ENCODE measurements at places on chromosomes 12 and 14.

GRCh38 chr12:103908246-103908541, 22.0 kb upstream of the HSP90B1 start:
- no peak overlapping the region for H3K4me3 ChIP-seq
- peaks cover 7% of the 10 kb centered on the region for H3K4me1 ChIP-seq
- H3K36me3 ChIP-seq = peaks cover 3% of the 10 kb centered on the region

DNA sequence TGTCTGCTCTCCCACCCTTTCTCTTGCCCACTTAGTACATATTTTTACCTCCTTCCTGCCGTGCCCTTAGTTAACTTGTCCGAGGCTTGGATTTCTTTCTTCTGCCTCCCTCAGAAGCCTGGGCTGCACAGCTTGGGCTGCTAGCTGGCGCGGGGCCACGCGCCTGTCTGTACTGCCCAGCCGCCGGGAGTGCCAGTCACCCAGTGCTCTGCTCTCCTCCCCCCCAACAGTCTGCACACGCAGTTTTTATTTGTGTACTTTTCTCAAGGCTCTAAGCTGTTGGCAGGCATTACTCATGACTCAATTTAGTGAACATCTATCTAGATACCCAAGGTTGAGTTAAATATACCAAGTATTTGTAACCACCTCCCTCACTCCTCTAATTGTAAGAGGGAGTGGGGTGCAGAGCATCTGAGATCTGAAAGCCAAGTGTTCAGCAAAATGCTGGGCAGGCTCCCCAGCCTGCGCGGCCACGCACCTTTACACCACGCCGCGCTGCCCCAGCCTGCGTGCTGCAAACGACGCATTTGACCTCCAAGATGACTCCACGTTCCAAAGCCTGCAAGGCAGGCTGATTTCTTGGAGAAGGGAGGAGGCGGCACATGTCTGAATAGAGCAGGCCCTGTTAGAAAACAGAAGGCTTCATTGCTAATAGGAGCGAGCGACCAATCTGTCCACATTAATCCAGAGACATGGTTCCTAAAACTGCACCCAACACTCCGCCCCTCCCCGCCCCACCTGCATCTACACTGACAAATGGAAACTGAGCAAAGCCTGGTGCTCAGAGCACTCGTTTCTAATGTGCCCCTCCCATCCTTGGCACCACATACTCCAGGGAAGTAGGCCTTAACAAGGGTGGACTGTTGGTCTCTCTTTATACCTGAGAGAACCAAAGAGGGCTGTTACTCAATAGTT, 18.2 kb upstream of the CACNA2D4 start:
- H3K4me1 ChIP-seq = peaks cover 4% of the 10 kb centered on the region
- H3K4me3 ChIP-seq = no peak overlapping the region
- H3K36me3 ChIP-seq = peaks cover 9% of the 10 kb centered on the region
- no peaks in the 10 kb centered on the region for H3K27me3 ChIP-seq

GRCh38 chr12:131805421-131805820, 22.8 kb upstream of the MMP17 start:
- H3K27ac ChIP-seq = no peak overlapping the region
- no peaks in the 10 kb centered on the region for H3K27me3 ChIP-seq
- H3K4me3 ChIP-seq = no peak overlapping the region
- H3K4me1 ChIP-seq = no peaks in the 10 kb centered on the region
- peaks cover 9% of the 10 kb centered on the region for H3K36me3 ChIP-seq
- no peak for DNase-seq

GRCh38 chr12:98733667-98734350, 88.7 kb downstream of the APAF1 start:
- no peaks in the 10 kb centered on the region for H3K27me3 ChIP-seq
- H3K4me3 ChIP-seq = no peak overlapping the region
- H3K4me1 ChIP-seq = peaks cover 4% of the 10 kb centered on the region
- DNase-seq = no peak
- no peak overlapping the region for H3K27ac ChIP-seq

- H3K36me3 ChIP-seq = no peaks in the 10 kb centered on the region
- DNase-seq = no peak
- no peak overlapping the region for H3K4me3 ChIP-seq
These were observed 28.9 kb upstream of the LTA4H start for GRCh38 chr12:96064271-96064670.

DNA sequence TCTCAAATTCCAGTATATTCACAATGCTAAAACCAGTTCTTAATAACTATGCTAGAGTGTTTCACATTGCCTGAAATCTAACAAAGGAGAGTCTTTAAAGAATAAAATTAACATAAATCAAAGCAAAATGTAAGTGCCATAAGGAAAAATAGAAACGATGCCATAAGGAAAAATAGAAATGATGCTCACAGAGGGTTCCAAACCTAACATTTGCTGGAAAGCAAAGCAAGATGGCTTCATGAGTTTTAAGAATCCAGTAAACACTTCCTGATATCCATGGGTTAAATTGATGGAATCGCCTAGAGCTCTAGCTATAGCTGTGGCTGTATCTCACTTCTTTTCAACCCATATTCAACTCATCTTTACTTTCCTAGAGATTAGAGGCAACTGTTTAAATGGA, 63.9 kb downstream of the GPR68 start:
- no peak overlapping the region for H3K4me3 ChIP-seq
- peaks cover 33% of the 10 kb centered on the region for H3K36me3 ChIP-seq
- H3K27me3 ChIP-seq = no peaks in the 10 kb centered on the region
- H3K4me1 ChIP-seq = peaks cover 10% of the 10 kb centered on the region
- H3K27ac ChIP-seq = no peak overlapping the region

GRCh38 chr12:71128191-71128788, 29.5 kb downstream of the TSPAN8 start:
- no peaks in the 10 kb centered on the region for H3K4me1 ChIP-seq
- no peaks in the 10 kb centered on the region for H3K36me3 ChIP-seq
- H3K27ac ChIP-seq = no peak overlapping the region
- DNase-seq = no peak
- H3K27me3 ChIP-seq = no peaks in the 10 kb centered on the region

DNA sequence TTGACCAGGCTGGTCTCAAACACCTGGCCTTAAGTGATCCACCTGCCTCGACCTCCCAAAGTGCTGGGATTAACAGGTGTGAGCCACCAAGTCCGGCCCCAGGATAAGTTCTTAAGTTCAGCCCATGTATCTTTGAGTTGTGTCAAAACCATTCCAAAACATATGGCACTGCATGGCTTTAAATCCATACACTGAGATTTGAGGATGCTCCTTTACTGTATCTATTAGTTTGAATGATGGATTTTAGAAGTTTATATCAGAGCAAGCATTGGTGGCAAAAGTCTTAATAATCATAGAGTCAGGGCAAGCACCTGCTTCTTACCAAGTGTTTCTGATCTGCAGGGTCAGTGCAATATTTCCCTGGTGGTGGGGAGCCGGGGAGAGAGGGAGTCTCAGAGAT, 6.1 kb downstream of the KRT6B start:
- peaks cover 6% of the 10 kb centered on the region for H3K4me1 ChIP-seq
- DNase-seq = no peak
- H3K27ac ChIP-seq = no peak overlapping the region
- H3K4me3 ChIP-seq = no peak overlapping the region
- H3K36me3 ChIP-seq = peaks cover 4% of the 10 kb centered on the region

DNA sequence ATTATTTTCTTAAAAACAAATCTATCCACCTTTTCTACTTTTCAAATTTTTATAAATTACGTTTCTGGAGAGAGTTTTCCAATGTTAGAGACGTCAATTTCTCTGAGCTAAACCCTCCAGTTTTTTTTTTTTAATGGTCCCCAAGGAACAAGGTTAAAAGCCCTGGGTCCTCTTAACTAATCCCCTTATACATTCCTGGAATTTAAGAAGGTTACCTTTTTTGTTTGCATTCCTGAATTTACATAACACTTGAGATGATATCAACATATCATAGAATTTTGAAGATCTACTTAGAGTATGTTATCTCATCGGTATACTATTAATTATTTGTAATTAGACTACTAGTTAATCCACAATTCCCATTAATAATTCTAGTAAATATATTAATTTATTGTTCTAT, 662.2 kb upstream of the LRFN5 start:
- no peaks in the 10 kb centered on the region for H3K27me3 ChIP-seq
- H3K4me1 ChIP-seq = no peaks in the 10 kb centered on the region
- no peaks in the 10 kb centered on the region for H3K36me3 ChIP-seq
- DNase-seq = no peak
- H3K4me3 ChIP-seq = no peak overlapping the region

- H3K27me3 ChIP-seq = peaks cover 64% of the 10 kb centered on the region
- no peak for DNase-seq
- H3K27ac ChIP-seq = no peak overlapping the region
- H3K36me3 ChIP-seq = peaks cover 3% of the 10 kb centered on the region
- H3K4me1 ChIP-seq = no peaks in the 10 kb centered on the region
These were observed 180.9 kb upstream of the RTL1 start for GRCh38 chr14:101084436-101084826.

- peaks cover 10% of the 10 kb centered on the region for H3K36me3 ChIP-seq
- H3K4me3 ChIP-seq = peak overlapping the region; percentile 64
- H3K4me1 ChIP-seq = peaks cover 38% of the 10 kb centered on the region
- no peaks in the 10 kb centered on the region for H3K27me3 ChIP-seq
These were observed 39.6 kb downstream of the CMKLR1 start for GRCh38 chr12:108299516-108299915.

DNA sequence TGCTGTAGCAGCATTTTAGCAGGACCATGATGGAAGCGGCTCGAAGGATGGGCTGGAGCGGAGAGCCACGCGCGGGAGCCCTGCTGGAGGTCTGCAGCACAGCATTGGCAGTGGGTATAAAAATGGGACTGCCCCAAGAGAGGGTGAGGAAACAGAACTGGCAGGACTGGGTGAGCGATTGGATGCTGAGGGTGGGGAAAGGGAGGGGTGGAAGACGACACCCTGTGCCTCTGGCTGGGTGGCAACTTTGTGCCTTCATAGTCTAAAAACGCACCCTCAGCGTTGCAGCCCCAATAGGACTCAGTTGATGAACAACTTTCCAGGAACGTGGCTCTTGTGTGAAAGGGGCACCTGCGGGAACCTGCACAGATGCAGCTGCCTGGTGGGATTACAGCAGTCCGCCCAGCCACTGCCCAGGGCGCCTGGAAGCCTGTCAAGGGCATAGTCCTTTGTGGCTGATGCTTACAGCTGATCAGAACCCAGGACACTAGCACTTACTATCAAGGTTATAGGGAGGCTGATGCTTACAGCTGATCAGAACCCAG, 73.0 kb downstream of the NINJ2 start:
- no peak overlapping the region for H3K27ac ChIP-seq
- H3K4me3 ChIP-seq = no peak overlapping the region
- no peaks in the 10 kb centered on the region for H3K36me3 ChIP-seq

GRCh38 chr12:104725610-104726009, 232.5 kb downstream of the SLC41A2 start:
- H3K36me3 ChIP-seq = peaks cover 28% of the 10 kb centered on the region
- H3K27ac ChIP-seq = no peak overlapping the region
- peaks cover 75% of the 10 kb centered on the region for H3K4me1 ChIP-seq
- H3K4me3 ChIP-seq = no peak overlapping the region
- no peaks in the 10 kb centered on the region for H3K27me3 ChIP-seq

DNA sequence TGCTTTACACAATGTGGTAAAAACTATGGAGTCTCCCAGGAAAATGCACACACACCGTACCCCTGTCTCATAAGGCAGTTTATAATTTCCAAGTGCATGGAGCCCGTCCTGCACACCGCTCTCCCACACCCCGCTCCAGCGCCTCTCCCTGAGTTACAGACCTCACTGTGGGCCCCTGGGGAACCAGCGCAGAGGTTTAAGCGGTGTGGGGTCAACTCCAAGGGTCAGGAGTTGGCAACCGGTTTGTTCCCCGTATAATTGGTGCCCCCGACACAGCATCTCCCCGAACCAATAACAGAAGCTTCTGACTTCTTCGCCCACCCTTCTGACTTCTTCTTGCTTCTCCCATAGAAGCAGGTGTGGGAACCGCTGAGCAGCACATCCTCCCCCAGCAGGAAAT, 58.4 kb upstream of the DDX11 start:
- no peak overlapping the region for H3K4me3 ChIP-seq
- no peak for DNase-seq
- no peaks in the 10 kb centered on the region for H3K4me1 ChIP-seq
- peaks cover 55% of the 10 kb centered on the region for H3K27me3 ChIP-seq

GRCh38 chr12:2957816-2958431, 1.3 kb upstream of the TEAD4 start:
- H3K4me3 ChIP-seq = peak overlapping the region; percentile 73
- peaks cover 58% of the 10 kb centered on the region for H3K27me3 ChIP-seq
- no peak overlapping the region for H3K27ac ChIP-seq
- peaks cover 15% of the 10 kb centered on the region for H3K4me1 ChIP-seq
- no peaks in the 10 kb centered on the region for H3K36me3 ChIP-seq

DNA sequence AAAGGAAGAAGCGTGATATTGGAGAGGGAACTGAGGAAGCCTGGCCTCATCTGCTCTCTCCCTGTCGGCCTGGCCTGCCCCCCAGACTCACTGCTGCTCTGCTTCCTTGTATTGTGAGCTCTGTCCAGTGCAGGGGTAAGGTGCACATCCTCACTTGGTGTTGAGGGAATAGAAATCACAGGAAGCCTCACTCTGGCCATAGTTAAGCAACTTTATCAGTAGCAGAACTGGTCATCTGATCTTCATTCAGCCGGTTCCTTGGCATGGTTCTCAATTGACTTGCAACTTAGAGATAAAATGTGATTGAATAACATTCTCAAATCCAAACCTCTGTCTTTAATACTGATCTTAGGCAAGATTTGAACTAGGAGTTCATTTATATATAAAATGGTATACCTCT, 11.5 kb upstream of the CCDC175 start:
- H3K27ac ChIP-seq = no peak overlapping the region
- no peaks in the 10 kb centered on the region for H3K36me3 ChIP-seq
- DNase-seq = no peak
- peaks cover 6% of the 10 kb centered on the region for H3K27me3 ChIP-seq
- no peak overlapping the region for H3K4me3 ChIP-seq

DNA sequence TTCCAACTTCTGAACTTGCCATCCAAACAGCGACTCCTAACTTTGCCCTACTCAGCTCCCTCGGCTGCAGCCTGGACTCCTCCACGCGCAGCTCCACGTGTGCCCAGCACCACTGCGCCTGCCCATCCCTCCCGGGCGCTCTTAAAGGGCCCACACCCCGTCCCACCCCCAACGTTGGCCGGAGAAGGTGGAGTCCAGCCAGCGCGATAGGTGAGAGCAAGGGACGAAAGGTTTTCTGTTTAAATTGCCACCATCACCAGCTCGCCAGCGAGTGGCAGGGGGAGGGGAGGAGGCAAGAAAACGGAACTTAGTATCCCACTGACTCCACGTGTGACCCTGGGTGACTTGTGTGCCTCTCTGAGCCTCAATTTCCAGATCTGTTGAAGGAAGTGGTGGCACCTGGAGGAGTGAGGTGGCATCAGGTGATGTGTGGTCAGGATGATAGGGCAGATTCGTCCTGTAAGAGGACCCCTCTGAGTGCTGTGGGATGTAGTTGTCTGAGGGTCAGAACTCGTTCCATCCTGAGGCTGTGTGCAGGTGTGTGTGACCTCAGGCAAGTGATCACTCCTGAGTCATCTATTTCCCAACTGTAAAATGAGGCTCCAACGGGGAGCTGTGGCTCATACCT, 59.7 kb downstream of the TRPV4 start:
- no peak for DNase-seq
- H3K27me3 ChIP-seq = no peaks in the 10 kb centered on the region

GRCh38 chr12:97324471-97324870, 138.1 kb upstream of the RMST start:
- H3K4me3 ChIP-seq = no peak overlapping the region
- no peak for DNase-seq
- peaks cover 65% of the 10 kb centered on the region for H3K27me3 ChIP-seq
- H3K4me1 ChIP-seq = no peaks in the 10 kb centered on the region
- H3K27ac ChIP-seq = no peak overlapping the region
- H3K36me3 ChIP-seq = no peaks in the 10 kb centered on the region

Measured in effector memory CD8-positive, alpha-beta T cell (primary cell).